EH (cell line): ENCODE measurements at places on chromosomes 7 and 10.

- DNase-seq, result no peak
Observed at GRCh38 chr10:32906595-32906994, 51.4 kb downstream of the ITGB1 start.

- no peak for DNase-seq
Observed at GRCh38 chr7:83964318-83964717, 230.3 kb downstream of the SEMA3A start.

- peak; percentile 3 for DNase-seq
Observed at GRCh38 chr7:26497801-26498596, 206.3 kb downstream of the SNX10 start.

DNA sequence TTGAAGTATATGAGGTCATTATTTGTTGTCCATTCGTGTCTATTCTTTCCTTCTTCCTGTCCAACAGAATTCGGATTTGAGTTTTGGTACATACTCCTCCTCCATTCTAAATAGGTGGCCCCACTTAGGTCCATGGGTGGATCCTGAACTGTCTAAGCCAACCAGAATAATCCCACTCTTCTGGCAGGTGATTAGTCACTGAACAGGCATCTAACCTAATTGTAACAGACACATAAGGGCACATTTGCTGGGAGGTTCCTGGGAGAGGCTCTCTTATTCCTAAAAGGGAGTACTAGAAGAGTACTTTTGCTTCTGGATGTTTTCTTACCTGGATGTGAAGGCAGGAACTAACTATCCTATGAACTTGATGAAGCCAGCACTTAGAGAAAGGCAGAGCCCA lies 16.8 kb downstream of the LRRC72 start:
- no peak for DNase-seq

GRCh38 chr10:14093730-14094484 lies 236.8 kb downstream of the FRMD4A start:
- peak; percentile 76 for DNase-seq

GRCh38 chr7:30983042-30983913 lies 19.5 kb downstream of the GHRHR start:
- peak; percentile 74 for DNase-seq

DNA sequence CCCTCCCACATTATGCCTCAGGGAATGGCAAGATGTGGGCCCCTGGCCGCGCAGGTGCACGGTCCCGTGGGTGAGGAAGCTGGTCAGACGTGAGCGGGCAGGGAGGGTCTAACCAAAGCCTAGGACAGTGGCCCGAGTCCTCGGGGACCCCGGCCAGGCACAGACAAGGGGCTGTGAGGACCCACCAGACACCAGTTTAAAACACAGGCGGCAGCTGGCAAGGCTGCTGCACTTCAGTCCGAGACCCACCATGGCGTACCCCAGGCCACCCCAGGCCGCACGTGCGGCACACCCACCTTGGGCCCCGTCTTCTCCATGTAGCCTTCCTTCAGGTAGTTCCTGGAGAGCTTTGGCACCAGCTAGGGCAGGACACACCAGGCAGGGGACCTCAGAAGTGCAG lies 23.5 kb downstream of the GET4 start:
- DNase-seq, result no peak

GRCh38 chr10:88116481-88116880 lies 253.1 kb downstream of the PTEN start:
- DNase-seq, result peak; percentile 86

DNA sequence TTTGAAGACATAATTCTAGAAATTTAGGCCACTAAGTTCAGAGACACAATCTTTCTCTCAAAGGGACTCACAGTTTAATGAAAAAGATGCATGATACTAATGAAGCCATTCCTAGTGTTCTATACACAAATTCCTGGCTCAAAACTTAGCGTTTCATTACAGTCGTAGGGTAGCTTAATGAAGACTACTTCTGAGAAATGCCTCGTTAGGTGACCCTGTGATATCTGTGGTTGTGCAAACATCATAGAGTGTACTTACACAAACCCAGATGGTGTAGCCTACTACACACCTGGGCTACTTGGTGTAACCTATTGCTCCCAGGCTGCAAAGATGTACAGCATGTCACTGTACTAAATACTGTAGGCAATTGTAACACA lies 488 bp upstream of the CHCHD3 start:
- no peak for DNase-seq

GRCh38 chr10:72637398-72637857 lies 11.5 kb upstream of the MICU1 start:
- peak; percentile 85 for DNase-seq

- DNase-seq, result peak; percentile 54
Observed at GRCh38 chr7:2862831-2863361, 18.8 kb upstream of the GNA12 start.

- DNase-seq, result no peak
Observed at GRCh38 chr10:102649797-102650654, 5.7 kb downstream of the TRIM8 start.

DNA sequence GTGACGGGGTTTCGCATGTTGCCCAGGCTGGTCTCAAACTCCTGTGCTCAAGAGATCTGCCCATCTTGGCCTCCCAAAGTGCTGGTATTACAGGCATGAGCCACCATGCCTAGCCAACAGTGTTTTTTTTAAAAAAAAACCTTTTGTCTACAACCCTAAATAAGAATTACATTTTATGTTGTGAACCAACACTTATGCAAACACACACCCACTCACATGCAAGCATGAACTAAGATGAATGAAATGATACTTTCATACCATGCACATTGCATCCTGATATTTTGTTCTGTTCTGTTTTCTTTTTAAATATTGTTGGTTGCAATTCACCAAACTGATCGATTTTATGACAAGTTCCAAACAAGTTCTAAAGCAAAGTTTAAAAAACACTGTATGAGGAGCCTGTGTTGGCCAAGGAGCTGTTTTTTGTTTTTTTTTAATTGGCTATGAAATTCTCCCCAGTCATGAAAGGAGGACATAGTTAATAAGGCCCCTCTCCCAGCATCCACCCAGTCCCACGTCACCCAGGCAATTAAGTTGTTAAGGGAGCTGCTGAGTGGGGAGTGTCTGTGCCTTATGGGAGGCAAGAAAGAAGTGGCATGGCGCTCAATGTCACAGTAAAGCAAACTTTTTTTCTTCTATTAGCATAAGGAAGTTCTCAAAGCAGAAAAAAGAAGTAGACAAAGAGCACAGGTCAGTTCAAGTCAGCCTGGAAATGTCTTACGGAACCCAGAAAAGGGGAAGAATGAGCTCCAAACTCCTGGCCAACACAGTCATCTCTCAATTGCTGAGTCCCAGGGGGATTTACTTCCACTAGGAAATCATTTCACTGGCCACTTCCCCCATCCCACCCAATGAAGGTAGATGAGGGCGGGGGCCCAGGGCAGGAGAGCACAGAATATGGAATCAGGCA lies 50.1 kb downstream of the NOD1 start:
- DNase-seq, result no peak

DNA sequence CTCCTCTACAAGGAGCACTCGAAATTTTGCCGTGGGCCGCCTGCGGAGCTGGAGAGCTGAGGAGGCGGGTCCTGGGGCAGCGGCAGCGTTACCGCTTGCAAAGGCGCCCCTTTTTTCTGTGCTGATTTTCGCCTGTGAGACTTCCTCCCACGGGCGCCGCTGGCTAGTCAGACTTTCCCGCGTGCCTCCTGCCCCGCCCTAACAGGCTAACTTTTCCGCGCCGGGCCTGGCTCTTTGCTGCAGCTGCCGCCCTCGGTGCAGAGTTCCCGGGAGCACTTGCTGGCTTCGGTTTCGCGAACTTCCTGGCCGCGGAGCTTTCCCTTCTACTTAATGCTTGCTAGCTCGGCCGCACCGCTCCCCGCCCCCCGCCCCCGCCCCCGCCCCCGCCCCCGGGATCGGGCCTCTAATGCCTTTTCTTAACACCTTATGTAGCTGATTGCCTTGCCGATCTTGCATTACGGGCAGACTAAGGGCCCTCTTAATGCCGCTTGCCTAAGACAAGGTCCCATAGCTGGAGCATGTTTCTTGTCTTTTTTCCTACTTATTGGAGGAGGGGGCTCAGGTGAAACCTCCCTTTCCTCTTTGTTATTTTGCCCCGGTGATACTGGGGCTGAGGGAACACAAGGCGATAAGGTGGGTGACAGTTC lies 37.9 kb upstream of the RASGEF1A start:
- DNase-seq, result peak; percentile 45

- DNase-seq, result no peak
Observed at GRCh38 chr10:104988686-104989085, 347.6 kb downstream of the SORCS3 start.

DNA sequence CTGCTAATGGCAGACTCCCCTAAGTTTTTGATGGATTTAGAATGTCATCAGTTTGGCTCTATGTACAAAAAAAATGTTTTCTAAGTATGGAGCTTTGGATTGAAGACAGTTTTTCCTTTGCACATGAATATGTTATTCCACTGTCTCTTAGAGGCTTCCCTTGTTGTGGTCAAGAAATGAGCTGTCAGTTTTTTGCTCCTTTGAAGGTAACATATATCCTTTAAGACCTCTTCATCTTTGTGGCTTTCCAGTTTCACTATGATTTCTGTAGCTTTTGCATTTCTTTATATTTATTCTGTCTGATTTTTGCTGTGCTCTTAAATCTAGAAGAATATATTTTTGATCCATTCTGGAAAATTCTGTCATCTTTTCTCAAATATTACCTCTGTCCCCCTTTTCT lies 15.8 kb upstream of the ODAD2 start:
- DNase-seq, result no peak

DNA sequence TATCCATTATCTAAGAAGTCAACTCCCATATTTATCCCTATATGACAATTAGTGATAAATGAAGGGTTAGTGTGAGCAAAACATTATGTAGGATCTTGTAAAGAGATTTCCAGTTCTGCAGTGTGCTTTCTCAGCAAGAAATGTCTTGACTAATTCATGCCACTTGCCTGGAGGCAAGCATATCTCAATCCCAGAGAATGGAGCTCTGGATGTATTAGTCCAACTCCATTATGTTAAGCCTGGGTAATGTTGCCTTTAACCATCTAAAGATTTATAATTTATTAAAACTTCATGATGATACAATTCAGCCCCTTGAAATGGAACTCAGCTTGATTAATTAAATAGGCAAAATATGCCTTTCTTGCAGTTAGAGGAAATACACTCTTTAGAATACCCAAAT lies 1079.9 kb upstream of the LRRTM3 start:
- DNase-seq, result no peak

GRCh38 chr10:44922021-44922420 lies 10.9 kb downstream of the TMEM72 start:
- no peak for DNase-seq

DNA sequence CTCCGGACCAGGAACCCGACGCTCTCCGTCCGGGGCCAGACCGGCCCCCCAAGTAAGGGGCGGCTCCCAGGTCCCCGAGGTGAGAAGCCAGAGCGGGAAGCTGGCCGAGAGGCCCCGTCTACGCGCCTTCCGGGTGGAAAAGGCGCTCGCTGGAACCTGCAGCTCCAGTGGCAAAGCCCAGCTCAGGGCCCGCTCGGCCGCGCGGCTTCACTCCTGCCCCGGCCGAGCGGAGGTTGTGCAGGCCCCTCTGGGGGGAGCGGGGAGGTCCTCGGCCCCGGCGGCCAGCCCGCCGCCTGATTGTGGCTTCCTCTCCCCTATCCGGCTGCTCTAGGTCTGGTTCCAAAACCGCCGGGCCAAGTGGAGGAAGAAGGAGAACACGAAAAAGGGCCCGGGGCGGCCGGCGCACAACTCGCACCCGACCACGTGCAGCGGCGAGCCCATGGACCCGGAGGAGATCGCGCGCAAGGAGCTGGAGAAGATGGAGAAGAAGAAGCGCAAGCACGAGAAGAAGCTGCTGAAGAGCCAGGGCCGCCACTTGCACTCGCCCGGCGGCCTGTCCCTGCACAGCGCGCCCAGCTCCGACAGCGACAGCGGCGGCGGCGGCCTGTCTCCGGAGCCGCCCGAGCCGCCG lies 2.9 kb downstream of the UNCX start:
- DNase-seq, result no peak

DNA sequence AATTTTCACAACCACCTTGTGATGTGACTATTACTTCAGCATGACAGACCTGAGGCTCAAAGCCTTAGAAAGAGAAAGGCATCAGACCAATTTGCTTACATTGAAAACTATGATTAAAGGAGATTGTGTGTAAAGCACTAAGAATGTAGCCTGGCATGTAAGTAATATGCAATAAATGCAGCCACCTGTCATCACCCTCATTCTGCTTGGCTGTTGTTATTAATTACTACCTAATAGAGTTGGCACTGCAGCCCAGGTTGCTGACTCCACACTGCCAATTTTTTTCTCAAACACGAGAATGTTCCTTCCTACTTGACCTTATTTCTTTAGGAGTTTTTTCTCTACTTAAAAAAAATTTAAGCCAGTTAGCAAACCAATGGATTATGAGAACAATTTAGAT lies 61.2 kb upstream of the NPVF start:
- DNase-seq, result no peak

- peak; percentile 46 for DNase-seq
Observed at GRCh38 chr10:33900596-33900995, 566.1 kb upstream of the NRP1 start.

GRCh38 chr10:117591043-117591442 lies 48.5 kb downstream of the EMX2 start:
- no peak for DNase-seq

DNA sequence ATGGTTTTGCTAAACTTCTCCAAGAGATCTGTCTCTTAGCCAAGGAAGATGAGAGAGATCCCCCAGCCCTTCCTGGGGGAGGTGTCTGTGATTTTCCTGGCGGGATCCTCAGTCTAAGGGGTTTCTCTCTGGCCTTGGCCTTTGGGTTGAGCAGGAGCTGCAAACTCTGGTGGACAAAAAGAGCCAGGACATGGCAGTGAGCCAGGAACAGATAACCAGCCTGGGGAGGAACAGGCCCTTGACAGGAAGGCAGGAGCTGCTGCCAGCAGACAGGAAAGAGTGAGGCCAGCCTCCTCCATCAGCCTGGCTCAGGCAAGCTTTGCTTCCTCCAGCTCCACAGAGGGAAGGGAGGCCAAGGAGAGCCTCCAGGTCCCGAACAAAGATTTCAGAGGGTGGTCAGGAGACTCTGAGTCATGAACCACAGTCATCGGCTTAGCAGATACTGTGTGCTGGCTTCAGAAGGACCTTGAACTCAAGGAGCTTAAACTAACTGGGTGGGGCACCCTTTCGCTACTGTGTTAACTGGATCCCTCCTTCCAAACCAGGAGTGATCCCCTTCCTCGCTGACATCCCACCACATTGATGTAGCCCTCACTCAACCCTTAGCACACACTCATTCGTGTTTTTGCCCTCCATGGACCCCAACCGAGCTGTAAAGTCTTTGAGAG lies 34.7 kb downstream of the DDIT4 start:
- peak; percentile 79 for DNase-seq

DNA sequence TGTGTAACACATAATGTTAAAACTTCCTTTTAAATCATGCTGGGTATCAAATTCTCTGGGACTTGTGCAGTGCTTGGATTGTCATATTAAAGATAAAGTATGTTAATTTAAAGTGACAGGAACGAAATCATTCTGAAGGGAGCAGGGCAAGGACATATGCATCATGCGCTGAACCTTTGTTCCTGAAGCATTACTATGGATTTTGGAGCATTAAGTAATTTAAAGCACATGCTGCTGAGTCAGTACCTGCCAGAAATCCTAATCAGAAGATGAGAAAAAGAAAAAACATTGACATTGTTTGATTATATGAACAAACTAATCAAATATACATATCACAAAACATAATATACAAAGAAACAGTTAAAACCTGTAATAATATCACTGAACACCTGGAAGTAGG lies 101.4 kb downstream of the MICU1 start:
- DNase-seq, result peak; percentile 4

GRCh38 chr10:119166118-119166500 lies 595 bp upstream of the SFXN4 start:
- DNase-seq, result no peak

- DNase-seq, result no peak
Observed at GRCh38 chr10:82576093-82576492, 701.1 kb downstream of the NRG3 start.

GRCh38 chr10:6755781-6756460 lies 175.8 kb upstream of the PRKCQ start:
- peak; percentile 72 for DNase-seq
